ENCODE measurements at places on chromosomes 16 and 17.

- no peak for DNase-seq
Measured at GRCh38 chr16:48011878-48012658, 143.7 kb downstream of the ABCC12 start.

- no peak for DNase-seq
Measured at GRCh38 chr17:7629939-7630571, at the start of gene SHBG. SHBG (plus strand) TSS chr17:7630135; CDS start chr17:7630173, 38 bp downstream.

- no peak for DNase-seq
Measured at GRCh38 chr17:50820651-50821050, 14.7 kb upstream of the WFIKKN2 start.

GRCh38 chr17:17569691-17570090 is 21.8 kb downstream of the PEMT start:
- no peak for DNase-seq

DNA sequence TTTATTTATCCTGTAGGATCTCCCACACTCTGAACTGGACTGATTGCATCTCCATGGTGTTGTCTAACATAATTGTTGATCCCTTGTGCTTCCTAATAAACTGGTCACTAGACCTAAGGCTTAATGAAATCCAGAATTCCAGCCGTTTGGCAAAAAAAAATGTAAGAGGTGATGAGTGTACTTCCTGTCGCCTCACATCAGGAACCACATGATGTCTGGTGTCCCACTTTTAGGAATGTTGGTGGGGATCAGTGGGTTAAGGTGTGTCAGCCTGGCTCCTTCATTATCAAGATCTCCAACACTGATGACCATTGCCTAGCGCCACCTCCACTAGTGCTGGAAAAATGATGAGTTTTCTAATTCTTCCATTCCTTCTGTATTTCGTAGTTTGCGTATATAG is 18.6 kb upstream of the LONP2 start:
- DNase-seq = no peak

GRCh38 chr16:68605746-68606145 is 39.4 kb upstream of the CDH3 start:
- DNase-seq = no peak

GRCh38 chr16:86862595-86863280 is 284.4 kb downstream of the FOXL1 start:
- no peak for DNase-seq

DNA sequence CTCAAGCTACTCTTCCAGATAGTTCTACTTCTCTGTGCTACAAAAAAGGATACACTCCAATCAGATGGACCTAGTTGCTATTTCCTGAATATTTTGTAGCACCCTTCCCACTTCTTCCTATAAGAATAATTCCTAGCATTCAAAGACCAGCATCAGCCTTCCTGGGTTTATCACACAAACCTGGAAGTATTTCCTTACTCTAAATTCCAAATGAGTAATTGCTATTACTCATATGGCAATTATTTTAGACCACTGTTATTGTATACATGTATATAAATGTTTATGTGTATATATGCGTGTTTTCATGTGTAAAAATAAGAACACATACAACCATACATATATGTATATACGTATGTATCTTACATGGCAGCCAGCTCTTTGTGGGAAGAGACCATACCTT is 130.6 kb downstream of the MYO1D start:
- DNase-seq = no peak

- DNase-seq = peak; percentile 35
Measured at GRCh38 chr16:89922477-89922883, 662 bp upstream of the TUBB3 start.

- no peak for DNase-seq
Measured at GRCh38 chr17:41553987-41554680, 17.7 kb downstream of the KRT9 start.

- no peak for DNase-seq
Measured at GRCh38 chr16:25298165-25298872, 40.7 kb upstream of the ZKSCAN2 start.

DNA sequence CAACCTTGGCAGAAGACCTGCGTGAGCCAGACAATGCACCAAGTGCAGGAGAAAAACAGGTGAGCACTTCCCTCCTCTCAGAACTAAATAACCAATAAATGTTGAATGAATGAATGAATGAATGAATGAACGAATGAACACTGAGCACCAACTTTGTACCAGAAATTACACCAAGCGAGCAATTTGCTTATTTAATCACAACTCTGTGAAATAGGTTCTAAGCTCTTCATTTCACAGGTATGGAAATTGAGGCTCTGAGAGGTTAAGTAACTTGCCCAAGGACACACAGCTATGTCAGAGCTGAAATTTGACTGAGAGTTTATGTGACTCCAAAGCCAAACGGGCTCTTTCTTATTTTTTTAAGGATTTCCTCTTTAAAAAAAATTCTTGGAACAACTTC is 38.0 kb downstream of the TMEM132E start:
- DNase-seq = no peak

DNA sequence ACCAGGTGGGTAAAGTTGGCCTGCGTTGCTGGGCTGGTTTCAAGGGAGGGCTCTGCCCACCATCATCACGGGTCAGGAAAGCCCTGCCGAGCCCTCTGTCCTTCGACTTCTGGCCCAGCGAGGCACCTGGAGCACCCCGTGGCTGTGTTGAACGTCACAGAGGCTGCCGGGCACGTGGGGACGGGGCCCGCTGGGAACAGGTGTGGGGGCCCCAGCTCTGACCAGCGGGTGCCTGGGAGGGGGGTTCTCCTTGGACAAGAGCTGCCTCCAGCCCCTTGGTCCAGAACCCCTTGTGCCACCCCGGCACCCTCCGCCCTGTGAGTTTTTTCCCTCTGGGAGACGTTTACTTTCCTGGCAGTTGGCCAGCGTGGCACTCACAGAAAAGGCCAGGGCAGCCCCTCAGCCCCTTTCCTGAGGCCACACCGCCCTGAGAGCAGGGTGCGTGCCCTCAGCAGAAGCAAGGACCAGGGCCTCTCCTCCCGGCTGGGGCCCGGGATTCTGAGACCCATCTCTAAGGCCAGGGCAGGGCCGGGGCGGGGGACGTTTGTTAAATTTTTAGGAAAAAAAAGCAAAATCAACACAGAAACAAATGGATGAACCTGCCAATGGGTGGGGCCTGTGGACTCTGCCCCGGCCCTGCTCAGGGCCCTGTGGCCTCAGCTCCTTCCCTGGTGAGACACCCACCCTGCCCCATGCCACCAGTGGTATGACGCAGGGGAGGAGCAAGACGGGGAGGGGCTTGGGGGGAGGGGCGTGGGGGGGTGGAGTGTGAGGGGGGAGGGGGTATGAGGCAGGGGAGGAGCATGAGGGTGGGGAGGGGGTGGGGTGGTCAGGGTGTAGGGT is 31.3 kb upstream of the GNG13 start:
- DNase-seq = no peak

GRCh38 chr16:17970816-17971331 is 365.7 kb downstream of the NPIPA8 start:
- DNase-seq = no peak

- DNase-seq = no peak
Measured at GRCh38 chr16:58056580-58056979, 31.0 kb downstream of the MMP15 start.

GRCh38 chr16:55730115-55730514 is 74.3 kb downstream of the SLC6A2 start:
- no peak for DNase-seq

DNA sequence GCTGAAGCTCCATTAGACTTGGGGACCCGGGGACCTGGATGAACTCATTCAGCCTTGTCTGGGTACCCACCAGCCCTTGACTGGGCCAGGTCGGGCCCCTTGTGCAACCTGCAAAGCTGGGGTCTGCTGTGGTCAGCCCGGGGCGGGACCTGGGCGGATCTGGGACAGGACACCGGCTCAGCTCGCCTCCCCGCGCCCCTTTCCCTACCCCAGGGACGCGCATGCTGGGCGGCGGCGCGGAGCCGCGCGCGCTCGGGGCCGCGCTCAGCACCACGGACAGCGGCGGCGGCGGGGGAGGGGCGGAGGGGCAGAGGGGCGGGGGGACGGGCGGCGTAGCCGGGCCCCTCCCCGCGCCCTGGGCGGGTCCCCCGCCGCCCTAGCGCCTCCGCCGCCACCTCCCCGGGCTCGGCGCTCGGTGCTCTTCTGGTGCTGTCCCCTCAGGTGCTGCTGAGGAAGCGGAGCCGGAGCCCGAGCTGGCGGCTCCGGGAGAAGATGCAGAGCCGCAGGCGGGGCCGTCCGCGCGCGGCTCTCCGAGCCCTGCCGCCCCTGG is 7.4 kb downstream of the ACD start:
- DNase-seq = no peak

DNA sequence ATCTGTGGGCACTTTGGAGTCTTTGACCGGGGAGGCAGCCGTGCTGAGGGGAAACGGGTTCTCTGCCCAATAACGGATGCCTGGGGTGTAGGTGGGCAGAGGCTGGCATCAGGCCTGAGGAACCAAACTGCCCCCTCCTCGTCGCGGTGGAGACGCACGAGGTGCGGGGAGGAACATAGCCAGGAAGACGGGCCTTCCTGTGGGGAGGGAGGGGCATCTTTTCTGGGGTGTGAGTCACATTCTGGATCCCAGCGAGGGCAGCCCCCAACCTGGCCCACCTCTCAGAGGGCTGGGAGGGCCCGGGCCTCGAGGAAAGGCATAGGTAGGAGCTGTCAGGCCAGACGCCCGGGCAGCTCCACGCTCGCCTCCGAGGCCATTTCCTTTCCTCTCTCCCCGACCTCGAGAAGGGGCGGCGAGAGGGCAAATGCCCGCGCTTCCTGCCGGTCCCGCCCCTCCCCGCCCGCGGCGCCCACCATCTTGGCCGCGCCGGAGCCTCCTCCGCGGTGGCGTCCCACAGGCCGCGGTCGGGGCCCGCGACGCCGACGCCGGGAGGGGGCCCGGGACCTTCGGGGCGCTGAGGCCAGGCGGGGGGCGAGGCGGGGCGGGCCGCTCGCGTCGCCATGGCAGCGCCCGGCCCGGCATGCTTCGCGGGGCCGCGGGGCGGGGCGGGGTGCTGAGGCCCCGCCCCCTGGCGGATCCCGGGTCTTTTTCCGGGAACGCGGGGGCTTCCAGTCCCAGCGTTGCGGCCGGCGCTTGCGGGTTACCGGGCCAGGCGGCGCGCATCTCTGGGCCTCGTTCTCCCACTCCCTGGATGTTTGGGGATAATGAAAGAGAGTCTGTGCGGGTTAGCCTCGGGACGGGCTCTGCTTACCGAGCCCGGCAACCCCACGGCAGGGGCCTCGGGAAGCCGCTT is 13.2 kb downstream of the RAI1 start:
- peak; percentile 64 for DNase-seq

DNA sequence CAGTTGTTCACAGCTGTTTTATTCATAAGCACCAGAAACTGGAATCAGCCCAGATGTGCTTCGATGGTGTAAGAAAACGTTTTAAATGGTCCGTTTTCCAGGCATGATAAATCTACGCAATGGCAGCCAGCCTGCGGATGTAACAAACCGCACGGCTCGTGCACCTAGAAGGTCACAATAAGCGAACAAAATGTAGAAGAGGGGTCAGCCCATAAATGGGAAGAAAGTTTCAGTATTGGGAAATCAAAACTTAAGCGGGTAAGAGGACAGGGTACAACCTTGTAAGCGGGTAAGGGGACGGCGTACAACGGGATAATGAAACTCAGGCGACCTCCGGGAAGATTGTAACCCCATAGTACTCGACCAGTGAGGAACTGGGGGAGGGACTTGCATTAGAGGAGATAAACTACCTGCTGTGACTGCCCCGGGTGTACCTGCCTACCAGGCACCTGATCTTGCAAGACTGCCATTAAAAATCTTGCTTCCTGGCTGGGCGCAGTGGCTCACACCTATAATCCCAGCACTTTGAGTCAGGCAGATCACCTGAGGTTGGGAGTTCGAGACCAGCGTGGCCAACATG is 66.6 kb downstream of the ANKRD11 start:
- no peak for DNase-seq

- no peak for DNase-seq
Measured at GRCh38 chr17:36212966-36213365, 2.1 kb downstream of the CCL4L2 start.

DNA sequence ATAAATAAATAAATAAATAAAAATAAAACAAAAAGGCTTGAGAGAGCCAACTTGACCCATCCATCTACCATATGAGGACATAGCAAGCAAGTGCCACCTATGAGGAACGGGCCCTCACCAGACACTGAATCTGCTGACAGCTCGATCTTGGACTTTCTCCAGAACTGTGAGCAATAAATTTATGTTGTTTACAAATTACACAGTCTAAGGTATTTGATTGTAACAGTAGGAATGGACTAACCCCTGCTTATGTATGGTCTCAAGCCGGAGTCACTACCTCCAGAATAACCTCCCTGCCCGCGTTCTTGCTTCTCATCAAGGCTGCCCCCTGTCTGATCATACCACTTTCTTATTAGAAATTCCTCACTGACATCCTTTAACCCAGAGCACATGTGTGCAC is 9.9 kb downstream of the SLC5A11 start:
- DNase-seq = no peak

DNA sequence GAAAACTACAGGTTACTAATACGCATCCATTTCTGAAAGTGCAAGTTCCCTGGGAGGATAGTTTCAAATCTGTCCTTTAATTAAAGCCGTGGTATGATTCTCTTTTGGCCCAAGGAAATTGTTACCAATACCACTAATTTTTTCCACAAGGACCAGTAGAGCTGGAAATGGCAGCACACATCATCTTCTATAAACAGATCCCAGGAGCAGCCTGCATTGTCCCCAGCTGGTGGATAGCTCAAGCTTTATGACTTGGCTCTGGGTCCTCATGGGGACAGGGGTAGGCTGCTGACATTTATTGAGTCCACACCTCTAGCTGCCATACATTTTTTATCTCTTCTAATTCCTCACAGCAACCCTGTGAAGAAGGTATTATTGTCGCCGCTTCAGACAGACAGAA is 35.8 kb upstream of the BHLHA9 start:
- no peak for DNase-seq

DNA sequence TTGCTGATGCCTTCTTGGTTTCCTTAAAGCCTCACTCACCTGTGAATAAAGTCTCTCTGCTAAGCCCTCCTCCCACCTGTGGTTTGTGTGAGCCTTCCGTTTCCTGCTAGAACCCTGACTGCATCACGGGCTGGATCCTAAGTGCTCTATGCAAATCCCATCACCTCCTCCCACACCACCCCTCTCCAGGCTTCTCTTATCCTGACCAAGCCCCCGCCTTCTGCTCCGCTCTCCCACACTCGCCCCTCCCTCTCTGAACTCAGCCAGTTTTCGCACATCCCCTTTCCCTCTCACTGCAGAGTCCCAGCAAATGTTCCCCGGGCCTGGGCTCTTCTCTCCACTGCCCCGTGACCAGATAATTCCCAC is 51.8 kb downstream of the PIMREG start:
- DNase-seq = no peak

- DNase-seq = no peak
Measured at GRCh38 chr16:58418026-58418425, 25.8 kb downstream of the GINS3 start.

DNA sequence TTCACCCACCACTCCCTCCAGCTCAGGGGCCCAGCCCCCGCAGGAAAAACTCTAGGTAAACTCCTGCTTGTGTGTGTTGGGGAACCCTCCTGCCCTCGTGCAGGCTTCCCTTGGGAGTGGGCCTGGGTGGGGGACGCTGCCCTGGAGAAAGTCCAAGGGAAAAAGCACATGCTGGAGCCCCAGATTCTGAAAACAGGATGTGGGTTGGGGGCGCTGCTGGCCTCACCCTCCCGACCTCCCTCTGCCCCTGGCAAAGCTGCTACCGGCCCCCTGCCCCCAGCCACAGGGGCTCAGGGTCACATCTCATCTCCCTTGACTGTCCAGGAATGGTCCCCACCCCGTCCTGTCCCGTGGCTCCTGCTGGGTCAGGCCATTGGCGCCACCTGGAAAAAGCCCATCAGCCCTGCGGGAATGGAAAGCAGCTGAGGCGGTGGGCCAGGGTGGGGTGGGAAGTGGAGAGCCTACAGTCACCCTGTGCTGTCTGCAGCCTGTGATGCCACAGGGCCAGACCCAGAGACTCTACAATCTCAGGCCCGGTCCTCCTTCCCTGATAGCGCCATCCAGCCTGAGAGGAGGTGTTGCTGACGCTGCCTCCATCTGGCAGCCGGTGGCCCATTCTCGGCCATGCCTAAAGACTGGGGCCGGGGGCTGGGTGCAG is 2.5 kb upstream of the GJD3 start:
- DNase-seq = no peak

Measured in stimulated activated CD4-positive, alpha-beta T cell treated with anti-CD3 and anti-CD28 coated beads, Interleukin-4, amount 100 ng/mL, for 1 hour (primary cell).